Stimulated activated CD8-positive, alpha-beta memory T cell treated with anti-CD3 and anti-CD28 coated beads, Interleukin-4, amount 100 ng/mL, for 24 hours (primary cell): ENCODE measurements at places on chromosomes 5 and 9.

DNA sequence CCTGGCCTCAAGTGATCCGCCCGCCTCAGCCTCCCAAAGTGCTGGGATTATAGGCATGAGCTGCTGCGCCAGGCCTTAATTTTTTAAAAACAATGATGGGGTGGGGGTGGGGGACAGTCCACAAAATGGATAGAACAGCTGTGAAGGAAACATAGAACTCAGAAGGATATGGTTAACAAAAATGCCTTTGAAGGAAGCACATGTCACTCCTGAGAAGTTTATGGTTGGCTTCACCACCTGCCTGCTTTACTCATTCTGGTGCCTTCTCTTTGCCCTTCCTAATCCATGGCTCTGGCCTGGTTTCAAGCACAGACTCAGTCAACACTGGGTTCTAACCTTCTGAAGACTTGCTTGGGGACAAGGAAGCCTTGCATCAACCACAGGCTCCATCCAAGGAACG is 10.3 kb downstream of the BAG1 start:
- DNase-seq: no peak

- DNase-seq: no peak
Observed at GRCh38 chr5:989961-990530, 18.6 kb upstream of the NKD2 start.

DNA sequence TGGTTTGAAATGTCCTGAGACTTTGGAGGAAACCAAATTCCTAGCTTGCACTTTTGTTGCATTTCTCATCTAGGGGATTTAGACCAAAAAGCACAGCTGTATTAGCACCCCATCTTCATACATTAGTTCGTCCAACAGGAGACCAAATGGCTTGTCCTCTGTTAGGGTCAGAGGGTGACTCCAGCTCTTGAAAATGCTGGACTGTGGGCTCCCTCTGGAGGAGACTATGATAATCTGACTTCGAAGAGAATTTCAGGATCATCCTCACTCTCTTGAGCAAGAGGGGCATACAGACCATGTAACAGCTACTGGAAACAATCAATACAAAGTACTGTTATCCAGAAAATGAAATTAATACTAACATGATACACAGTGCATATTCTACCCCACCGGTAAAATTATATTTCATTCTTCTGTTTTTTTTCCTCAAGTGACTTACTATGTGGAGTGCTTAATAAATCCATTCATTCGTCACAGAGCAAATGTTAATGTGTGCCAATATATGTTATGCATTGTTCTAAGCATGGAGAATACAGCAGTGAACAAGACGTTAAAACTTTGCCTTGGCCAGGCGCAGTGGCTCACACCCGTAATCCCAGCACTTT is 63.7 kb upstream of the PPP2CA start:
- DNase-seq: no peak

DNA sequence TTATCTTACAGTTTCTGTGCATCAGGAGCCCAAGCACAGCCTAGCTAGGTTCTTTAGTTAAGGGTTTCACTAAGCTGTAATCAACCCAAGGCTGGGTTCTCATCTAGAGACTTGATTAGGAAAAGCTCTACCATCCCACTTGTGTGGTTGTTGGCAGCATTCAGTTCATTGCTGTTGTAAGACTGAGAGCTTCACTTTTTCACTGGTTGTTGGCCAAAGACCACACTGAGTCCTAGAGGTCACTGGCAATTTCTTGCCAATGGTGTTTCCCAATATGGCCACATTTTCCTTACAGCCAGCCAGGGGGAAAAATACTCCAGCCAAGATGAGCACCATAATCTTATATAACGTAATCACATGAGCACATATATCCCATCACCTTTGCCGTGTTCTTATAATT is 74.3 kb downstream of the SMIM15 start:
- DNase-seq: no peak

GRCh38 chr9:26334706-26335105 is 557.9 kb downstream of the CAAP1 start:
- DNase-seq: no peak

DNA sequence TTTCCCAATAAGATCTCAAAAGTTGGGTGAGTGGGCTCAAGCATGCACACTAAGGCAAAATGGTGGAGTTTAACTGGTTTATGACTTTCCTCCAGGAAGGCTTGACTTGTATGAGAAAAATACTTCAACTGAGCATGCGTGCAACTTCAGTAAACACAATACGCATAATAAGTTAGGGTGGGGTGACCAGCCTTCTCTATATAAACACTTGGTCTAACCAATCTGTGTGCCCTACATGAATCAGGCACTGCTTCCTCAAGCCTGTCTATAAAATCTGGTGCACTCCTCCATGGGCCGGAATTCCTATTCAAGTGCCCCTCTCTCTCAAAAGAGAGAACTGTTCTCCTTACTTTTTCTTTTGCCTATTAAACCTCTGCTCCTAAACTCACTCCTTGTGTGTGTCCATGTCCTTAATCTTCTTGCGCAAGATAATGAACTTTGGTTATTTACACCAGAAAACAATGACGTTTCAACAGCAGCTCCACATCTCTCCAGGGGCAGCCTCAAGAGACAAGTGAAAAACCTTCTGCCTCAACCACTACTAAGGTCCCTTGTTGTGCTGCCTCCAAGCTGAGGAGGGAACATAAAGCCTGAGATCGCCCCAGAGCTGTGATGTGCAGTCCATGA is 352.6 kb downstream of the CAAP1 start:
- DNase-seq: no peak

DNA sequence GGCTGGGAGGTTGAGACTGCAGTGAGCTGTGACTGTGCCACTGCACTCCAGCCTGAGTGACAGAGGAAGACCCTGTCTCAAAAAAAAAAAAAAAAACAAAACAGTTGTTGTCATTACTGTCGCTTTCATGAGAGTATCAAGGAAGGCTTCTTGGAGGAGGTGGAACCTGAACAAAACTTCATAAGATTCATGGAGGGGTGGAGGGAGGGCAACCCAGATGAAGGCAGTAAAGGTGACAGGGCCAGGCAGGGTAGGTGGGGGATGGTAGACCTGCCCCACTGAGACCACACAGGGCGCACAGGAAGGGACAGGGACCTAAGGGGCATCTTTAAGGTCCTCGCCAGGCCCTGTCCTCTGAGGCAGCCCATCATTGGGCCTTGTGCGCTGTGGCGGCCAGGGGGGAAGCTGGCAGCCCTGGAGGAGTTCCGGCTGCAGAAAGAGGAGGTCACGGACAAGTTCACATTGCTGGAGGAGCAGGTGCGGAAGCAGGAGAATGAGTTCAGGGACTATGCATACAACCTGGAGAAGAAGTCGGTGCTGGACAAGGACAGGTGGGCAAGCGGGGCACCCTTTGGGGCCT is 3.5 kb downstream of the CFAP157 start:
- DNase-seq: no peak

DNA sequence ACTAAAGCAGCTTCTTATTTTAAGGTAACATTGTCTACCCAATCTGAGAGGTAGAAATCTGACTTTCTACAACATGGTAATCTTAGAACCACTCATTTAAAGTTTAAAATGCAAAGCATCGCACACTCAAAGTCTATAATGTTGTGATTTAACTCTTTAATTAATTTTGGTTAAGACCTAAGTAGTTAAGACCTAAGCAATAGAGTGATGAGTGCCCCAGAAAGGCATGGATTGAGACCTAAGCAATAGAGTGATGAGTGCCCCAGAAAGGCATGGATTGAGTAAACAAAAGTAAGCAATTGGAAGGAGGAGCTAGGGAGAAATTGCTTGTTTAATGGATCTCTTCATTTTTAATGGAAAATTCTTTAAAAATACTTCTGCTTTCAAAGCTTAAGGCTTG is 86.8 kb downstream of the NLN start:
- no peak for DNase-seq

GRCh38 chr5:162852134-162852533 is 585.3 kb upstream of the CCNG1 start:
- no peak for DNase-seq

- DNase-seq: no peak
Observed at GRCh38 chr5:39475881-39476842, 51.4 kb upstream of the DAB2 start.

DNA sequence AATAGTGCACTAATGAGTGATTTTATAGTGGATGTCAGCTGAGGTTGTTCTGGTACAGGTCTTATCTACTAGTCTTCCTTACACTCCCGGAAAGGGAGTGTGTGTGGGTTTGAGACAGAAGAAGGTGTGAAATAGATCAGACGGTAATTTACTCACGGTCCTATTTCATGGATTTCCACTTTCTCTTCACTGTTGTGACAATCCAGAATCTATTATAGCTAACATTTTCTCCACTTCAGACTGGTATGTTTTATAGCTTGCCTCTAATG is 7.0 kb upstream of the C9 start:
- no peak for DNase-seq

- no peak for DNase-seq
Observed at GRCh38 chr9:105291422-105291859, 47.0 kb downstream of the SLC44A1 start.

DNA sequence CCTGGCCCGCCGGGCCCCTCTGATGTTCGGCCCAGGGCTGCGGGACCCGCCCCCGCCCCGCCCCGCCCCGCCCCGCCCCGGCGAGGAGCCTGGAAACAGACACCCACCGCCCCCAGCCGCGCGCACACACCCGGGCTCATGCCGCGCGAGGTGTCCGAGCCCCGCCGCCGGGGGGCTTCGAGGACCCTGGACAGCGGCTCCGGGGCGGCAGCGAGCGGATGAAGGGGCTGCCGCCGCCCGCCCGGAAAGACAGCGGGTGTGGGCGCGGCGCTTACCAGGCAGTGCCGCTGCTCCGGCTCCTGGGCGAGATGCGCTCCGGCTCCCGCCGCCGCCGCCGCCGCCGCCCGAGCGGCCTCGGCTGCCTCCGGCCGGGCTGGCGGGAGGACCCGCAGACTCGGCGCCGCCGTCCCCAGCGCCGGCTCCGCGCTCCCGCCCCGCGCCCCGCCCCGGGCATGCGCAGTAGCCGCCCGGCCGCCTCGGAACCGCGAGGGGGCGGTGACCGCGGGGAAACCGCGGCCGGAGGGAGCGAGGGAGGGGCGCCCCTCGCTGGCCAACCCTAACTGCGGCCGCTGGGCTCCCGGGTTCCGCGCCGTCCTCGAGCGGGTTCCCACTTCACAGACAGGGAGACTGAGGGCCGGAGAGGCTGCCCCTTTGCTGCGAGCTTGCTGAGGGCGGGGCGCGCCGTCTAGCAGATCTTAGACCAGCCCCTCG is at the start of gene GPRIN1:
Gene GPRIN1, minus strand, starts transcription at position 433 of the 711 bp plus-strand sequence. CDS start 10,322 bp downstream, outside the sequence.
- DNase-seq: peak; percentile 58

- DNase-seq: no peak
Observed at GRCh38 chr5:102922111-102922720, 167.1 kb downstream of the PAM start.
